Activated CD8-positive, alpha-beta T cell treated with anti-CD3 and anti-CD28 coated beads for 36 hours (primary cell): ENCODE measurements at places on chromosomes 7 and 10. TPM values are rescaled to one million over a fixed set of nuclear protein-coding genes. Genes with fewer than 3 reads are reported as not detected.

Gene GPR15LG
- not detected for total RNA-seq

Gene OGDHL
- total RNA-seq: 0.68 TPM

Gene OR2A1
- total RNA-seq: not detected

Gene LYZL1
- total RNA-seq: not detected

Gene SYT15
- total RNA-seq: 0.98 TPM

Gene AS3MT
- 1.4 TPM for total RNA-seq

Gene MSMB
- total RNA-seq: not detected

Gene IDI2
- total RNA-seq: not detected

Gene SP8
- total RNA-seq: not detected

Gene CNOT4
- 22.0 TPM for total RNA-seq

Gene XRCC2
- 17.2 TPM for total RNA-seq

Gene CLRN3
- total RNA-seq: not detected

Gene FLNC
- total RNA-seq: 0.14 TPM

Gene ERVW-1
- total RNA-seq: not detected

Gene CAMK1D
- 13.8 TPM for total RNA-seq

Gene RPEL1
- not detected for total RNA-seq

Gene CLDN12
- total RNA-seq: 3.9 TPM

Gene PTF1A
- not detected for total RNA-seq

Gene NUPR2
- not detected for total RNA-seq

Gene PAX4
- total RNA-seq: not detected

Gene A1CF
- not detected for total RNA-seq

Gene AKR1D1
- not detected for total RNA-seq

Gene SLC13A1
- not detected for total RNA-seq

Gene PDE6C
- not detected for total RNA-seq

Gene INSYN2A
- not detected for total RNA-seq

Gene HABP2
- not detected for total RNA-seq

Gene AKR1C4
- not detected for total RNA-seq

Gene VCL
- total RNA-seq: 16.9 TPM

Gene MALRD1
- 0.41 TPM for total RNA-seq

Gene AMZ1
- total RNA-seq: 0.11 TPM

Gene CDNF
- total RNA-seq: 1.5 TPM

Gene SH2D4B
- 0.20 TPM for total RNA-seq

Gene ZNF117
- 5.8 TPM for total RNA-seq

Gene PLEKHA8
- total RNA-seq: 17.1 TPM

Gene GNAT3
- not detected for total RNA-seq

Gene MBL2
- total RNA-seq: not detected

Gene PTN
- total RNA-seq: not detected

Gene SFTPA1
- not detected for total RNA-seq

Gene NOS3
- 6.2 TPM for total RNA-seq

Gene NPFFR1
- not detected for total RNA-seq

Gene KLF14
- total RNA-seq: not detected

Gene PNLIPRP3
- not detected for total RNA-seq

Gene INHBA
- not detected for total RNA-seq
